ENCODE measurements at places on chromosomes 1 and 21.

GRCh38 chr1:77546890-77547289 lies 135.6 kb downstream of the ZZZ3 start:
- DNase-seq = no peak

DNA sequence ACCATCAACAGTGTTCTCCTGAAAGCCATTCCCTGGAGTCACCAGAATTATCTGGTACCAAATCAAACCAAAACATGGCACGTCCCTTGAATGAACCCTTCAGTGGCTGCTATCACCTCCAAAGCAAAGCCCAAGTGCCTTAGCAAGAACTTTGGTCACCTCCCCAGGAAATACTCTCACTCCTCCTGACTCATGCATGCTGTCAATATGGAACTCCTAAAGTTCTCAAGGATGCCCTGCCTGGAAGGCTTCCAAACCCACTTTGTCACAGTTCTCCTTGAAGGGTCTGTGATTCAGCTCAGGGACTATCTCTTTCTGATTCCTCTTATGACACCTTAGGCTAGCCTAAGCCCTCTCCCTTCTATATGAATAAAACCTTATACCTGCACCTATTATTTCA lies 146.1 kb upstream of the RUNX1 start:
- DNase-seq = no peak

DNA sequence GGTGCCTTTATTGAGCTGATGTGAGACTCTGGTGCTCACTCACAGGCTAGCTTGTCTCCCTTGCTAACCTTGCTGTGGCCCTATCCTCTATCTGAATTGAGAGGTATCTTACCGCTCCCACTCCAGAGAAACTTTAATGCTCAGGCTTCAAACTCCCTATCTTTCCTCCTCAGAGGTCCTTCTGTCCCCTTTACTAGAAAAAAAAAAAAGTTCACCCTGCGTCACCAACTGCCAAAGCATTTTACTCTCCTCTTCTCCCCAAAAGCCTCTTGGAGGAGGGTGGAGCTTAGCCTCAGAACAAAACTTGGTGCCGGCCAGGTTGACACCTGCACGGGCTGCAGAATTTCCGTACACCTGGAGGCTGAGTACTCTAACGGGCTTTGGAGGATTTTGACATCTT lies 55.1 kb downstream of the ATP2B4 start:
- no peak for DNase-seq

GRCh38 chr1:229230140-229230892 lies 40.6 kb upstream of the RAB4A start:
- peak; percentile 91 for DNase-seq

GRCh38 chr1:95951371-95952102 lies 717.5 kb downstream of the RWDD3 start:
- no peak for DNase-seq

DNA sequence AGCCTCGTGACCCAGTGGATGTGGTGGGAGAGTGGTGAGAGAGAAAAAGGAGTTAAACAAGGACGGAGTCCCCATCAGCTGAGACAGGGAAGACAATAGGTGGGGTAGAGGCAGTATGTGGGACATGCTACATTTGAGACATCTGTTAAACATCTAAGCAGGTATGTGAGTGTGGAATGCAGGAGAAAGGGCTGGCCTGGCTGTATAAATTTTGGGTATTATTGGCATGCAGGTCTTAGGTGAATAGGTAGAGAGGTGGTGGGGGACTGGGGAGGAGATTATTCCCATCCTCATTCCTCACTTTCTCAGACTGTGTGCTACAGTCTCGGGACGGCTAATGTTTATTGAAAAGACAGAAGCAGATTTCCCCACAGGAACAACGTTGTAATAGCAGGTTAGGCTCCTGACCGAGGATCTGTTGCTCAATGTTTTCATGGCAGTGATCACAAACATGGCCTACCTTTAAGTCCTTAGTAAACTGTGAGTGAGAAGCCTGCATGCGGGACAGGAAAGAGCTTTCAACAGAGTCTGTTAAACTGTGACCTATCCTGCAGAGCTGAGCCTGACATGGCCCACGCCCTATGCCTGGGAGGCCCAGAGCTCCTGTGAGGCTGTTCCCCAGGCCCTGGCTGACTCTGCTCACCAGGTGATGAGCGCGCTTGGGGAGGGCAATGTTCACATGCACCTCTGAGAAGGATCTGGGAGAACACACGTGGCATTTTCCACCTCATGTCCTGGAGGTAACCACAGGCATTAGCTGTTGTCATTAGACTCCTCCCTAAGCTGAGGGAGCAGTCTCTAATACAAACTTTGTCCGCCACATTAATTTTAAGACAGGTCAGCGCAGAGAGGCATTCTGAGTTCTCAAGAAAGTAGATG lies 16.5 kb downstream of the VSIG8 start:
- DNase-seq = no peak

DNA sequence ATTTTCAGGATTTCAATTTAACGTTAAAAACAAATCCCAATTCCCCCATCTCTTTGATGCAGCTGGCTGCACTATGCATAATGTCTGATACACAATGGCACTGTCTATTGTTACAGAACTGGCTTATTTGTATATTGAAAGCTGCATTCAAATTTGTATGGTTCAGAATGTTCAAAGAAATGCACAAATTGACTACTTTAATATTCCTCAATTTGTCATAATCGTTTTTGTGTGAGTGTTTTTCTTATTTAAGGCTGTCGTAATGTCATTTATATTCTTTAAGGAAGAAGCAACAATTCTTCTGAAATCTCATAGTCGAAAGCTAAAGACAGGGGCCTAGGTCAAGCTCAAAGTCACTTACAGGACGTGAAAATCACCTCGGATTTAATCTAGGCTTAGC lies 341.4 kb upstream of the ZRANB2 start:
- DNase-seq = no peak

DNA sequence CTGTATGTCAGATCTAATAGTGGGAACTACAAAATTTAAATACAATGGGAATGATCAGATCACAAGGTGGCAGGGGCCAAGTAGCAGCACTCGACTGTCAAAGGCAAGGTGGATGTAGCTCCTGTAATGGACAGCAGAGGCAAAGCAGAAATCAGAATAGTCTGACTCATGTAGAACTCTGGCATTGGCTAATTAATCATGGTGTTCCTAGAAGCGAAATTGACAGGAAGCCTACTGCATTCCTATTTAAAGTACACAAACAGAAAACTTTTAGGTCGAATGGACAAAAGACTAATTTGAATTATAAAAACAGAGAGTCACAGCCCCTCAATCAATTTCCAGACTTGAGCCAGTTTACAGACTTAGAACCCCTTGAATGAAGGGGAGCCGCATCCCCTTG lies 17.4 kb upstream of the IL12RB2 start:
- no peak for DNase-seq

All from DMS53 (cell line).